ENCODE measurements at places on chromosomes 4 and X. TPM values are rescaled to one million over a fixed set of nuclear protein-coding genes. Genes with fewer than 3 reads are reported as not detected.

The FAM149A gene
- 0.94 TPM for total RNA-seq

The DRD5 gene
- total RNA-seq, result not detected

The AREG gene
- total RNA-seq, result 2,145 TPM

The CSN1S1 gene
- total RNA-seq, result not detected

The SORCS2 gene
- 10.7 TPM for total RNA-seq

Measured in mammary epithelial cell (primary cell).